ENCODE measurements at places on chromosomes 12 and 14. TPM values are rescaled to one million over a fixed set of nuclear protein-coding genes. Genes with fewer than 3 reads are reported as not detected.

SIX4 gene
- 4.6 TPM for total RNA-seq

CKB gene
- 74.0 TPM for total RNA-seq

KRT78 gene
- total RNA-seq: not detected

STON2 gene
- total RNA-seq: 0.66 TPM

LUM gene
- 0.22 TPM for total RNA-seq

KERA gene
- total RNA-seq: not detected

MANSC4 gene
- total RNA-seq: not detected

GRIN2B gene
- 4.8 TPM for total RNA-seq

CCDC196 gene
- not detected for total RNA-seq

TMEM63C gene
- 0.77 TPM for total RNA-seq

LARP4 gene
- total RNA-seq: 44.5 TPM

NELL2 gene
- total RNA-seq: 0.07 TPM

ARHGEF25 gene
- 6.5 TPM for total RNA-seq

All from A549 treated with DMSO at 1 μM for 4 hours (cell line).